ENCODE measurements at places on chromosomes 5 and 9. TPM values are rescaled to one million over a fixed set of nuclear protein-coding genes. Genes with fewer than 3 reads are reported as not detected.

Gene LECT2
- total RNA-seq = not detected

Gene CCNH
- total RNA-seq = 34.7 TPM

Gene CFAP157
- total RNA-seq = not detected

Gene STING1
- total RNA-seq = 48.1 TPM

Gene CDKN2B
- total RNA-seq = 5.2 TPM

Gene ZFP2
- total RNA-seq = 2.4 TPM

Gene PTGS1
- total RNA-seq = 6.6 TPM

Gene LCN12
- total RNA-seq = 9.4 TPM

Gene TIMD4
- not detected for total RNA-seq

Gene PDE4D
- 4.5 TPM for total RNA-seq

Gene ELAVL2
- not detected for total RNA-seq

Gene ZNF366
- total RNA-seq = 4.7 TPM

Gene C1QTNF3
- 1.0 TPM for total RNA-seq

Gene SEMA6A
- total RNA-seq = 147 TPM

Gene ZDHHC11B
- total RNA-seq = 1.9 TPM

Gene HRCT1
- total RNA-seq = 1.7 TPM

Gene AFAP1L1
- total RNA-seq = 8.3 TPM

Gene TXNDC8
- total RNA-seq = not detected

Gene CMBL
- 26.6 TPM for total RNA-seq

Gene PCDHA11
- total RNA-seq = 0.44 TPM

Gene CDC20B
- total RNA-seq = not detected

Gene FOXI1
- not detected for total RNA-seq

Gene FCN2
- 39.0 TPM for total RNA-seq

Gene OBP2B
- total RNA-seq = not detected

All from adrenal gland (tissue), 19 donors.